ENCODE measurements at places on chromosomes 2 and 18.
A peak's percentile ranks its signal among the peaks of the same experiment; 100 is the strongest.

DNA sequence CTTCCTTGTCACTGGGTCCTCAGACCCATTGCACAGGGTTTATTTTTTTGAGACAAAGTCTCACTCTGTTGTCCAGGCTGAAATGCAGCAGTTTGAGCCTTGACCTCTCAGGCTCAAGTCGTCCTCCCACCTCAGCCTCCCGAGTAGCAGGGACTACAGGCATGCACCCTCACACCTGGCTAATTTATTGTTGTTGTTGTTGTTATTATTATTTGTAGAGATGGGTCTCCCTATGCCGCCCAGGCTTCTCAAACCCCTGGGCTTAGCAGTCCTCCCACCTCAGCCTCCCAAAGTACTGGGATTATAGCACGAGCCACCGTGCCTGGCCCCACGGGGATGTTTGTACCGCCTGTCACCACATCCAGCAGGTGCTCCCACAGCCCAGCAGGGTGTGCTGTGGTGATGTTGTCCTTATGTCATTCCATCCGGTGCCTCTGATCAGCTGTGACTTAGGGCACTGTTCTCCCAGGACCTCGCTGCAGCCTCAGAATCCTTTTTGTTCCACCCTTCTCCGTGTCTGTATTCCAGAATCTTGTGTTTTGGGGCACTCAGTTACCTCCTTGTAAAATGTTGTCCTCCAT lies 182.3 kb downstream of the INO80D start:
- no peak for ATAC-seq

DNA sequence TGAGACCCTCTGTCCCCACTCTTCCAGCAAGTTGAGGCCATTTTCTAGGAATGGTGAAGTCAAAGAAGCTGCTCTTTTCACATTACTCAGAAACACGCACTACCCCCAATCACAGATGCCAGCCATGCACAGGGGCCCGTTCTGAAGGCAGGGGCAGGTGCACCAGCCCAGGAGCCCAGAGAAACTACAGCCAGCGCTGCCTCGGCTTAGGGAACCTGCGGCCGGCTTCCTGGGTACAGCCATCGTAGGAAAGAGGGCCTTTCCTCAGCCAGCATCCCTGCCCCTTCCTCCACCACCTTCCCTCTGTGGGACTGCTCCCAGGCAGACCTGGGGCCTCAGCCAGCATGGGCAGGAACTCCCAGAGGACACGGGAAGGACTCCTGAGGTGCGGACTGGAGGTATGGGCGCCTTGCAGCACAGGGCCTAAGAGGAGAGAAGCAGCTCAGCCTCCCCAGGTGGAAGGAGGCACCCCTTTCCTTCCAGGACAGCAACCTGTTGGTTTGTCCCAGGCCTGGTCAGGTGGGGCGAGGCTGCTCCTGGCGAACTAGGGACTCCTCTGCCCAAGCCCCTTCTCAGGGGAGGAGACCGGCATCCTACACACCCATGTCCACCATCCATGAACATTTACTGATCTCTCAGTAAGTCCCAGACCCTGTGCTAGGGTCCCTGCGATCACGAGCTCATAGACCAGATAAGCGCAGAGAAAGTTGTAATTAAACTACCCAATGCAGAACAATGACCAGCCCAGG lies 99.0 kb upstream of the ID2 start:
- no peak for ATAC-seq

GRCh38 chr2:218895759-218896500 lies 15.3 kb downstream of the WNT10A start:
- no peak for ATAC-seq

- ATAC-seq = no peak
These were observed 698.7 kb downstream of the TDRD15 start for GRCh38 chr2:21822505-21822904.

- ATAC-seq = no peak
These were observed 49.1 kb downstream of the PTGR3 start for GRCh38 chr18:75159646-75160356.

GRCh38 chr2:181138816-181139215 lies 158.4 kb downstream of the UBE2E3 start:
- no peak for ATAC-seq

GRCh38 chr2:120958623-120959366 lies 223.1 kb downstream of the GLI2 start:
- no peak for ATAC-seq

DNA sequence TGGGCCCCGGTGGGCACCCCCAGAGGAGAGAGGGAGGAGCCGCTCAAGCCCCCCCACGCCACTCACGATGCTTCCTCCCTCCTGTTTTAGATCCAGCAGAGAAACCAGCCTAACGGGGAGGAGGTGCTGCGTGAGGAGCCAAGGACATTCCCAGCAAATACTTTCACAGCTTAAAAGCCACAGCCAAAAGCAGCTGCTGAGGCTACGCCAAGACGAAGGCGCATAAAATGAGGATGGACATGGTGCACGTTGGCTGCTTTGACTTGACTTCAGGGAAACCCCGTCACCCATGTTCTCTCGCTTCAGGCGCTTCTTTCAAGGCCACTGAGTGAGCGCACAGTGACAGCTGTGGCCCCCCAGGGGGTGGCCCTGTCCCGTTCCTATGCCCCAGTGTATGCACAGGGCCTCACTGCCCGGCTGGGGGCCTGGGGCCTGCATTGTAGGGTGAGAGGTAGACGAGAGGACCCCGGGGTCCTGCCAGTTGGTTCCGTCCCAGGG lies 72.1 kb upstream of the PXDN start:
- peak; percentile 68 for ATAC-seq

DNA sequence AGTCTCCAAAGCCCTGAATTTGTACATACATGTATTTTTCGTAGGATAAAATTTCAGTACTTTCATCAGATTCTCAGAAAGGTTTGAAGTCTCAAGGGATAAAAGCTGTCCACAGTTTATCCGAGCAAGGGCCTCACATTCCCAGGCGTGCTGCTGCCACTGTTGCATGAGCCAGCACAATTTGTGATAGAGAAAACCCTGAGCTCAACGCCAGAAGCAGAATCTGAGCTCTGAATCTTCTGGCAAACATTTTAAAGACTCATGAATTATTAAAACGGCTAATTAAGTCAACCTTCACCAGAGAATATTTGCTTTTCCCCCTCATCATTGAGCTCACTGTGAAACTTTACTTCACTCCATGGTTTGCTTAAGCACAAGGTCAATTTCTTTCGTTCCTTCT lies 38.5 kb upstream of the STPG4 start:
- ATAC-seq = peak; percentile 35

GRCh38 chr18:36130039-36130831 lies 536 bp downstream of the ELP2 start:
- ATAC-seq = peak; percentile 8

DNA sequence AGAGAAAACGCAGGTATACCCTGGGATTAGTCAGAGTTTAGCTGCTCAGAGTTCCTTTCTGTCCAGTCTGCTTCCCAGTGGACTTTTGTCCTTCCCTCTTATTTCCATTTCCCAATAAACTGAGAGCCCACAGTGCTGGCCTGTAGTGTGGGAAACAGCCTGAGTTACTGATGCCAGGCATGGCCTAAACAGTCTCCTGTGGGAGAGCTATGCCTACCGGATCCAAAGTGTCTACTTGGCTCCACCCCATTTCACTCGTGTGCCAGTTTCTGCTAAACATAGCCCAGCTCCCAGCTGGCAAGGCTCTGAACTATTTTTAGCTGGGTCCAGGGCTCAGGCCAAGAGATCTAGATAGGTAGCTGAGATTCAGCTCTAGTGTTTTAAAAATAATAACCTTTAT lies 15.6 kb upstream of the PPP1CB start:
- ATAC-seq = peak; percentile 98

- ATAC-seq = no peak
These were observed 41.6 kb downstream of the TTC21B start for GRCh38 chr2:165911981-165912380.

- ATAC-seq = no peak
These were observed 477.5 kb upstream of the MEIS1 start for GRCh38 chr2:65957454-65957853.

GRCh38 chr2:220281771-220282170 lies 654.3 kb downstream of the SLC4A3 start:
- no peak for ATAC-seq

GRCh38 chr2:233638836-233639235 lies 2.6 kb downstream of the UGT1A10 start:
- ATAC-seq = no peak

- ATAC-seq = no peak
These were observed 2.4 kb upstream of the ADCYAP1 start for GRCh38 chr18:902229-902628.

GRCh38 chr2:43024515-43025011 lies 201.8 kb downstream of the ZFP36L2 start:
- peak; percentile 66 for ATAC-seq

GRCh38 chr2:54574107-54574859 lies 118.2 kb downstream of the SPTBN1 start:
- ATAC-seq = peak; percentile 35

- ATAC-seq = no peak
These were observed 65.7 kb upstream of the POMC start for GRCh38 chr2:25233916-25234605.

DNA sequence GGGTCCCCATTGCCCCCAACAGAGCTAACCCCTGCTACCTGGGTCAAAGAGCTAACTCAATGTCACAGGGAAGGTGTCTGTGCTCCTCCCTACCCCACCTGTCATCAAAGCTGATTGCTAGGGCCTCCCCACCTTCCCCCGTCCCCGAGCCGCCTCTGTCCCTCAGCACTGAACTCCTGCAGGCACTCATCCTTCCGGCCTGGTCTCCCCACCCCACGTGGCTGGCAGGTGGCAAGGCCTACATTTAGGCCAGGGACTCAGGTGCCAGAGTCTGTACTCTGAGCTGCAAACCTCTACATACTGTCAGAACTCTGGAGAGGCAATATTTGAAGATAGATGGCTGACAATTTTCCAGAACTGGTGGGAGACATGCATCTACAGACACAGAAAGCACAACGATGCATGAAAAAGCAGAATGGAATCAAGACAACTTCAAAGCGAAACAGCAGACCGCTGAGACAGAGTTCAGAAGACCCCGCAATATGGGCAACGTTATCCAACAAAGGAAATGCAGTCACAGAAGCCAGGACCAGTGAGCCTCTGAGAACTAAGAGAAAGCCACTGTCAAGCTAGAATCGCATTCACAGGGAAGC lies 195.8 kb downstream of the HDAC4 start:
- ATAC-seq = no peak

DNA sequence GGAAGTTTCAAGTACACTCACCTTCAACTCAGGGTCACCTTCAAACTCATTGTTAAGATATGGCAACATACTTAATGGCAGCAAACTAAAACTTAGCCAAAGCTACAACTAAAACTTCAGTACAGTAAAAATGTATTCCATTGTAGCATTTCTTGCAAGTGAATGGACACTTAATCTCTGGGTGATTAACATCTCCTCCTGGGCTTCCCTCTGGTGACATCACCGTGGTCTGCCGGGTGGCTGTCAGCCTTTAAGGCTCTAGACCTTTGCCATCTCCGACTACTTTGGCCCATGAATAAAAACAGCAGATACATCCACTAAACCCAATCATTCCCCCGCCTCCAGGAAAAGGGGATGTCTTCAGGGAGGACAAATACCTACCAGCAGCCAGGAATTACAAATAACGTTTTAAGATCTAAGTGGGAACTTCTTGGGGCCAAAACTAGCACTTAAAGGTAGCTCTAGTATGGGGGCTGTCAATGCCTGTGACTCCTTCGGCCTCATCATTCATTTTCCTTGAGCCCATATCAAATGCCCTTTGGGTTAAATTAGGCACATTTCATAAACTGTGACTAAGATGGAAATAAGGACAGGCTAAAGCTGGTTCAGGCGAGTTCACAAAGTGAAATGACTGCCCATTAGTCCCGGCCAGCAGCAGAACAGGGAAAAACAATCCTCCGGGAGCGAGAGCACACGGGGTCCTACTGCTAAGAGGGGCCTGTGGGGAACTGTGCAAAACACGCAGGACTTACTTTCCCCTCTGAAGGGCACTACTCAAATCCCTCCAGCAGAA lies 1.1 kb downstream of the TFCP2L1 start:
- ATAC-seq = no peak

GRCh38 chr18:1914489-1914888 lies 656.8 kb downstream of the METTL4 start:
- ATAC-seq = no peak

DNA sequence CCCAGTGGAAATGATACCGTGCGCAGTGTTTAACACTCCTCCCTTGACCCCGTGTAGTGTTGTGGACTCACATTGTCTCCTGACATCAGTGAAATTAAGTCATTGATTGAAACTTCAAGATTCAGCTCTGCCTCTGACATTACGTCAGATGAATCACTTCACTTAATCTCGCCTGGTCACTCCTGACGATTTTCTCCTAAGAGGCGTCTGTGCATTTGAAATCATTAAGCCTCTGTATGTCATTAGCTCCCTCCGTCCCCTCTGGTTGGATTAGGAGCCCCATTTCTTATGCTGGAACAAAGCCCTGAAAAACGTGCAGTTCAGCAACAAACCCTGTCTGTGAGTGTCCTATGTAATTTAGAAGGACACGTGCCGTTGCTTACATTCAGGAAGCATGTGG lies 36.7 kb upstream of the CNGA3 start:
- ATAC-seq = no peak

DNA sequence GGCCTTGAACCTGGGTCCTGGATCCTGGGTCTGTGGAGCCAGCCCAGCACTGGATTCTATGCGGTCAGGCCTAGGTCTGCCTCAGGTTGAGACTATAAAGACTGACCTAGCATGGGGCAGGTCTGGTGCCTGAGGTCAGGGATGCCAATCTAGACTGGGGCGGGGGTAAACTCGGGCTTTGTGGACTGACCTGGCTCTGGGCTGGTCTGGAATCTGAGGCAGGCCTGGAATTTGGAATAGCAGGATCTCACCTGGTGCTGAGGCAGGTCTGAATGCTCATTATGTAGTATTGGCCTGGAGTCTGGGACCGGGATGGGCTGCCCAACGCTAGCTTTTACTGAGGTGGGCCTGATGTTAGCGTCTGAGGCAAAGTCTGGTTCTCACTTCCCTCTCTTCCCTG lies 256.0 kb downstream of the KIAA1328 start:
- ATAC-seq = no peak

DNA sequence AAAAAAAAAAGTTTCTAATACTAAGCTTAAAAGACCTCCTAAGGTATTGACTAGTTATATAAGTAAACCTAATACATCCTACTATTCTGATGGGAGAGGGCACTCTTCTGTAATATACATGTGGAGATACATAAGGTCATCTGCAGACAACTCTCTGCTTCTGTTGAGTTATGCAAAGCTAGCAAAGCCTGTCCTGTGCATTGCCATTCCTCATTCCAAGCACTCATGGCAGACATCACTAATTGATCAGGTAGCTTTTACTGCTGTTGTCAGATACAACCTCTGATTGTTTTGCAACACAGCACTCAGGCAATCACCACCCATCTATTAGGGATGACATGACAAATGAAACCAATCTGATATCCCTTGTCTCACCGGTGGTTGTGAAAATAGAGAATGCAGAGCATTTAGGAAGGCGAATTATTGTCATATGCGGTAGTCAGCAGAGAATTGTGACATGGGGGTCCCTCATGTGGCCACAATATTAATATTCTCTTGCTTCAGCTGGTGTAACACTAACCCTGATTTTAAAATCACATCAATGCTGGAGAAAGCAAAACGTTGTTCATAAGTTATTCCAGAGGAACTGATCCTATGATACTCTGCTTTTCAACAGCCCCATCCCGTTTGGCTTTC lies 416.5 kb upstream of the GYPC start:
- ATAC-seq = no peak

Data from gastroesophageal sphincter (tissue), 4 donors.